Activated CD4-positive, alpha-beta T cell treated with anti-CD3 and anti-CD28 coated beads for 1 hour (primary cell): ENCODE measurements at places on chromosomes 1 and 21.

DNA sequence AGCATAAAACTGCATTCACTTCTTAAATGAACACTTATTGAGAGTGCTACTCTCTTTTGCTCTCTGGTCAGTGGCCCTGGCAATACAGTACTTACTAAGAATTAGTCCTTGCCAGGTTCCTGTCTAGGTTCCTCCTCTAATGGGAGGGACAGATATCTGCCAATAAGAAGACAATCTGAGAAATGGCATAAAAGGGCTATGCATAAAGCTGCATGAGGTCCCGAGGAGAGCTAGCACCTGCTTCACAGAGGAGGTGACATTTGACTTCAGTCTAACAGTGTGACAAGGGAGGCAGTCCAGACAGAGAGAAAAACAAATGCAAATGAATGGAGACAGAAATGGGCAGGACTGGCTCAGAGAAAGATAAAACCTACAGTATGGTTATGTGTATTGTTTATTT is 357.1 kb upstream of the SGIP1 start:
- no peak for DNase-seq

DNA sequence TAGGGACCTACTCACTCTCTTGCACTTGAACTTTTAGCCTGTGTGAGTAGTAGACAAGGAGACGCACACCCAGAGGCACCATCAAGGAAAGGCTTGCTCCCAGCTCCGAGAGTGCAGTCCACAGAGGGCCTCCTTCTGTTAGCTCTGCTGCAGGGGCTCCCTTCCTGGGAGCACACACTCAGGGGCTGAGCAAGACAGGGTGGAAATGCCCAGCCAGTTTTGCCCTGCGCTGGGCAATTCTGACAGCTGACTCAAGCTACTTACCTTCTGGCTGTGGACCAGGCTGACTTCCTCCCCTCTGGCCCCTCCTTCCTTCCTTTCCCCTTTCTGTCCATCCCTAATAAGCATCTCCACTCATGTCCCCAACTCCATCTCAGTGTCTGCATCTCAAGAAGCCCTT is 449.1 kb downstream of the PTPRU start:
- DNase-seq = no peak

DNA sequence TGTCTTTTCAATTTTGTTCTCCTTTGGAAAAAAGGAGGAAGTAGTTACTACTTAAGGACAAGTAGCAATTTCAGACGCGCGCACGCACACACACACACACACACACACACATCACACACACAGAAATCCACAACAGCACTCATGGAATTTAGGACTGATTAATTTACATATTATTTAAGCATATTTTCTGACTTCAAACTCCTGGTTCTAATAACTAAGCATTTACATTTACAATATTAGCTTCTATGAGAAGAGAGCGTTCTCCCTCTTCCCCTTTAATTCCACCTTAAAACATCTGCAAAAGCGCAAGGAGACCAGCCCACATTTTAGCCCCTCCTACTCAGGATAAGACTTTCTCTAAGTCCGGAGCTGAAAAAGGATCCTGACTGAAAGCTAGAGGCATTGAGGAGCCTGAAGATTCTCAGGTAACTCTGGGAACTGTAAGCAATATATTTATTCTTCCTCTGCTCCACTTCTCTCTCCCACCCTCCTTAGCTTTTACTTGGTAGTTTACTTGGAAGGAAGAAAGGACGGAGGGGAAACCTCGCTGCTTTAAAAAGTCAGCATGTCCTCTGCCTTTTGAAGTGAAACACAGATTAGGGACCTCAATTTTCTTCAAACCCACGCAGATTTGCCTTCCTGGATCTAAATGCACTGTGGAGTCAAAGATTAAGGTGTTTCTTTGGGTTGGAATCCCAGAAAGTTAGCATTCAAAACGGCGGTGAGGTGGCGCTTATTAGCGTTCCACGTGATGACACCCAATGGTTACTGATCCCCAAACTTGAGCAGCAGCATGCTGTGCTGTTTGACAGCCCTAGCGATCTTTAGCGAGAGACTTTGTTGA is at the start of gene PLA2G4A:
TSS of gene PLA2G4A (plus strand) at position 339 of the 844 bp plus-strand sequence. CDS start 25,406 bp downstream, outside the sequence.
- no peak for DNase-seq

DNA sequence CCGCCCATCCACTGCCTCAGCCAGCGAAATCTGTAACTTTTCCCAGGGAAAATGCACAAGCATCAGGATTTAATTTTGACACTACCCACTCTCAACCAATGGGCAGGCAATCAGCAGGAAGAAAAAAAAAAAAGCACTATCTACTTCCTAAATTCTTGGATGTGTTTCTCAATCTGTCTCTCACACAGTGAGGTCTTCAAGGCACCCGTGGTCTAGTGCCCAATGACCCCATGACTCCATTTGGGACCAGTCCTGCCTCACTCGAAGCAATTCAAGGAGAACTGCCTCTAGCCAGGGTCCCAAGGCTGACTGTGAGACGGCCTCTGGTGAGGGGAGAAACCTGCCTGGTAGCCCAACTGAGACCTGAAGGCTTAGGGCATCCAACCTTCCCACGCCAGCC is 35.9 kb downstream of the CSF1 start:
- no peak for DNase-seq

- DNase-seq = no peak
Measured at GRCh38 chr1:193545171-193545570, 358.8 kb upstream of the B3GALT2 start.

DNA sequence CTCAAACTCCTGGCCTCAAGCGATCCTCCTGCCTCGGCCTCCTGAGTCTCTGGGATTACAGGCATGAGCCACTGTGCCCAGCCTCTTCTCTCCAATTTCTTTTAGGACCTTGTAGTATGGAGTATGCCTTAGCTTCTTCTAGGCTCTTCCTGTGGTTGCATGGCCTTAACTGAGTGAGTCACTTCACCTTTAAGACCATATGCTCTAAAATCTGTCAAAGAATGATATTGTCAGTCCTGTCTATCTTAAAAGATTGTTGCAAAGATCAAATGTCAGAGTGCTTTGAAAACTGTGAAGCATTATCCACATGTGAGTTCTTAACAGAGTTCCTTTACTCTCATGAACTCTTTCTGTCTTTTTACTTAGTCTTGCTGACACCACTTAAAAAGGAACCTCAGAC is 37.2 kb downstream of the ATP2B4 start:
- no peak for DNase-seq

GRCh38 chr1:26387447-26387846 is 14.9 kb upstream of the ZNF683 start:
- DNase-seq = no peak

DNA sequence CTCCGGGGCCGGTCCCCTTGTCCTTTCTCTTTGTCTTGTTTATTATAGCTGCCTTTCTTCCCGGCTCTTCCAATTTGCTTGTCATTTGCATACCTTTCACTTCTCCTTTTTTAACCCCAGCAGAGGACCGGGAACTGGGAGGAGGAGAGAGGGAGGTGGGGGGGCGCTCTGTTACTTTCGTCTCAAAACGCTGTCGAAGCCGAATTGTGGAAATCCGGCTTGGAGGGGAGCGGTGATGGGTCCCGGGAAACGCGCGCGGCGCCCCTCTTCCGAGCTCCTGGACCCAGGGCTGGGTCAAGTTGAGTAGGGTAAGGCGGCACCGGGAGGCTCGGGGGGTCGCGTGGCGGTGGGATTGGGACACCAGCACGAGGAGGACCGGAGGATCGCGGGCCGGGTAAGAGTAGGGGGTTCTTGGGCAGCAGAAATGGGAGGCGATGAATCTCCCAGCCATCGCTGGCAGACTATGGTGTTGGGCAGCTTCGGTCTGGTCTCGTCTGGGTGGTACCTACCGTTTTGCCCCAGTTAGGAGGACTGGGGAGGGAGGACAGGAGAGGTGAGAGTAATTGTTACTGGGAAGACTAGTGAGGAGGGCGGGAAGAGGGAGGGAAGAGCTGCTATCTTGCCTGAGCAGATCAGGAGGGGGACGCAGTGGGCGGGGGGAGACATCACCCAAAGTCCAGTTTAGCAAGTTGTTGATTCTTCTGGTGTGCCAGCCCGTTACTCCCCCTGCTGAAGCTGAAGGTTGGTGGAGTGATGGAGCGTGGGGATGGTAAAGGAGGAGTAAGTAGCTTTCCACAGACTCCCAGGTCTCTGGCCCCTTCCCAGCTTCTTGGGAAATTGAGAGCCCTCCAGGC is 1.5 kb downstream of the PROX1 start:
- no peak for DNase-seq

DNA sequence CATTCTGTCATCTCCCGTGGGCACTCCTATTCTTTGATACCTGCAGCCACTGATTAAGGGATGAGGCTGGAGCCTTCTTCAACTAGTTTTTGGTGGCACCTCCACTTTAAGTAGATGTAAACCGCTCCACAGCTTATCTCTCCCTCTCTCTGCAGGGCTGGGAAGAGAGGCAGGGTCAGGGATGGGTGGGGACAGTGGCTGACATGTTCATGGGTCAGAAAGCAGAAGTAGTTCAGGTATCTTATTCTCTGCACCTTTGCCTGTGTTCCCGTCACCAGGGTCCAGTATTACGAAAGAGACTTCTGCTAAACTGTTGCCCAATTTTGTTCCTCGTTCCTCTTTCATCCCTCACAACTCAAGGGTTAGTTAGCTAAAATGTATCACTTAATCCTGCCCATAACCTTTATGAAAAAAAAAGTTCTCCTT is 51.7 kb upstream of the EDEM3 start:
- no peak for DNase-seq

- DNase-seq = peak; percentile 63
Measured at GRCh38 chr21:42187976-42188653, 30.8 kb upstream of the ABCG1 start.

GRCh38 chr1:63833363-63834119 is 59.7 kb downstream of the ROR1 start:
- DNase-seq = no peak

DNA sequence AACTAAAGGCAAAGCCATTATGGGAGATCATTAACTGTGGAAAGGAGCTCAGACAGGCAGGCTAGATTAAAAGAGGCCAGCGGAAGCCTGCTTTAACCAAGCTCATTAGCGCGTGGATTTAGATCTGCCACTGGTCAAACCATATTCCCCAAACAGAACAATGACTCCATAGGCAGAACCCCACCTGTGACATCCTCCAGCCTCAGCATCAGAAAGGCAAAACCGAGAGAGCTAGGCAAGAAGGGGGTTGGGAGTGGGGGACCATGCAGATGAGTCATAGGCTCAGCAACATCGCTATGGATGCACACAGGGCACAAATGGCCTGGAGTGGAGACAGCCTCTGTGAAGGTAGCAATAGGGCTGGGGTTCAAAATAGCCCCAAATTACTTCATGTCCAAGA is 20.6 kb downstream of the MKNK1 start:
- DNase-seq = no peak

- no peak for DNase-seq
Measured at GRCh38 chr1:97252076-97252475, 530.5 kb downstream of the PTBP2 start.

DNA sequence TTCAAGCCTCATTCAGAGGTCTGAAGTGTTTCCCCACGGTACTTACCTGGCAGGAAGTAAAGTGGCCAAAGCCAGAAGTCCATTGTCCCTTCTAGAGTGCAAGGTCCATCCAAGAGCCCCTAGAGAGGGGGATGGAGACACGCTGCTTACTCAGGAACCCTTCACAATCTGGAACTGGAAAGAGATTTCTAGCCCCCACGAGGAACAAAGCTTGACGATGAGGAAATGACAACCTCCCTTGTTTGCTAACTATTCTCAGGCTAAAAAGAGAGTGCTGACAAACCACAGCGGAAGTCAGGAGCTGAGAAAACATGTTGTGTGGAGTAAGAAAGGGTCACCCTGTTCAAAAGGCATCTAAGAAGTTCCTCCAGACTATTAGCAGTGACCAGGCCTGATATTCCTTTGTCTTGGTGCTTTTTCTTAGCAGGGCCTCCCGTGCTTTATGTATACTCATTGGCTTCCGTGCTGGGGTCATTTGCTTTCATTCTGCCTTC is at the start of gene FCMR:
TSS of gene FCMR (minus strand) at position 170 of the 494 bp plus-strand sequence. CDS start at position 83, 87 bp downstream.
- no peak for DNase-seq

DNA sequence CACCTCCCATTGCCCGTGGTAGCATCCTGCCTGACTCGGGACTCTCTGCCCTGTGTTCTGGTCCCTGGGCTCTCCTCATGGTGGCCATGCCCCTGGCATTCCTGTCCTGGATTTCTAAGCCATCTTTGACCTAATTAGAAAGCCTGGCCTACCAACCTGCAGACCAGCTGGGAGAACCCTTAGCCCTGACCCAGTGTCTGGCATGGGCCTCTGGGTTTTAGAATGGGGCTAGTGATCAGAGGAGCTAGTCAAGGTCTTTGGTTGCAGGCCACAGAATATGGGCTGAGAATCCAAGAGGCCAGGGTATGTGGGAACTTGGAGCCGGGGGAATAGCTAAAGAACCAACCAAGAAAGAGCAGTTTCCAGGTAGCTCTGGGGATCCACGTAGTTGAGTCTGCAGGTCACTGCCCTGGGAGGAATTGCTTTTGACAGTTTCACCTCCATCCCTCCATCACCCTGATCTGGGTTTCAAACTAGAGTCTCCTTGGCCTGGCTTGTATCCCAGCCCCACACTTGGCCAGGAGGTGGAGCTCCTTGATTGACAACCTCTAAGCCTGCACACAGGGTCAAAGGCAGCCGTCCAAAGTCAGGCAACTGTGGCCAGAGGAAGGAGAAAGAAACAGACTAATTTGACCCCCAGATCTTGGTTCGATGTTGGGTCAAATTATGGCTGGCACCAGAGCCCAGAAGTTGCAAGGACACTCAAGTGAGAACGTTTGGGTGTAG is 54.7 kb upstream of the ABCG1 start:
- peak; percentile 43 for DNase-seq

- no peak for DNase-seq
Measured at GRCh38 chr1:106277786-106278185, 778.7 kb upstream of the PRMT6 start.

DNA sequence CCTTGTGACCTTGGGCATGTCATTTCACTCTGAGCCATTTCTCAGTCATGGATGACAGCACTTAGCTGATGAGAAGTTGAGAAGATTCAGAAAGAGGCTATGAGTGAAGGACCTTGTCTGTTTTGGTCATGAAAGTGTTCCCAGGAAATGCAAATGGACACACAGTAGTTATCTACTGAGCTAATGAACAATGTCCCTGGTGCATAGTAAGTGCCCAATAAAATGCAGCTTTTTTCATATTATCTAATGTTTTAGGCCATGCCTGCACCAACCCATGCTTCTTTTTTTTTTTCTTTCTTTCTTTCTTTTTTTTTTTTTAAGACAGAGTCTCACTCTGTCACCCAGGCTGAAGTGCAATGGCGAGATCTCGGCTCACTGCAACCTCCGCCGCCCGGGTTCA is 44.4 kb upstream of the EPB41 start:
- no peak for DNase-seq

- DNase-seq = no peak
Measured at GRCh38 chr1:111904478-111905218, 84.8 kb downstream of the KCND3 start.

DNA sequence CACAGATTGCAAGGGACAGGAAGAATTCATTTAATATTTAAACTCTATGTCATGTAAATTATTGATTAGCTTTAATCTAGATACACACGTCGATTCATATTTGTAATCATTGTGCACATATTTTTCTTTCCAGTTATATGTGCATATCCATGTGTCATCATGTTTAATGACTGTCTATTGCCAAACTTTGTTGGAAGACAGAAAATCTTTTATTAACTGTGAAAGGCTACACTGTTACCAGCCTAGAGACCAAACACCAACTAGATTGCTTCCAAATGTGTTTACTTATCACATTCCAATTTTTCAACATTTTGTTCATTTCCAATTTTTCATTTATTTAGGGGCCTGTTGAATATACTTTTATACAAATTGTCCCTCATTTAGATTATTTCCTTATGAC is 43.2 kb upstream of the CACHD1 start:
- DNase-seq = no peak
